Activated naive CD4-positive, alpha-beta T cell (primary cell): ENCODE measurements at places on chromosomes 2 and 18.

GRCh38 chr2:73939419-73939818 is 12.7 kb downstream of the DGUOK start:
- no peak for DNase-seq

DNA sequence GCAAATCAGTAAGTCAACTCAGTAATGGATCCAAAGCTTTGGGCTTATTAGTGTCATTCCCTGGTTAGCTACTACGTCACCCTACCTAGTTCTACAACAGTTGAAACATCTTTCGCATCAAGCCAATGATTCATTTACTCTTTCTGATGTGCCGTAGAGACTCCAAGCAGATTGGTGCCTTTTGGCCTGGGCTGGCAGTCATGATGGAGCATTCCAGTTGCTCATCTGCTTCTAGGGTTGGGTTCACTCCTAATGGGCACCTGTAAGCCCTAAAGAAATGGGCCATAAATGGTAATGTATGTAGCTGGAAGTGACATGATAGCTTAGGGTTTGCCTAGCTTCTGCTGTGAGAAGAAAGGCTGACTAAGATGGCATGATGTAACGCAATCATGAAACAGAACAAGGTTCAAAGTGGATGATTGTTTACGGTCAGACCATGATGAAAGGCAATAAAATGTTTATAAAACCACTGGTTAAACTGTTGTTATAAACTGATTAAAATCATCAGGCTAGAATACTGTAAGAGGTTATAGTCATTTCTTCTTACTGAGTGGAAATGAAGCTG is 20.4 kb upstream of the CCL20 start:
- DNase-seq, result no peak

DNA sequence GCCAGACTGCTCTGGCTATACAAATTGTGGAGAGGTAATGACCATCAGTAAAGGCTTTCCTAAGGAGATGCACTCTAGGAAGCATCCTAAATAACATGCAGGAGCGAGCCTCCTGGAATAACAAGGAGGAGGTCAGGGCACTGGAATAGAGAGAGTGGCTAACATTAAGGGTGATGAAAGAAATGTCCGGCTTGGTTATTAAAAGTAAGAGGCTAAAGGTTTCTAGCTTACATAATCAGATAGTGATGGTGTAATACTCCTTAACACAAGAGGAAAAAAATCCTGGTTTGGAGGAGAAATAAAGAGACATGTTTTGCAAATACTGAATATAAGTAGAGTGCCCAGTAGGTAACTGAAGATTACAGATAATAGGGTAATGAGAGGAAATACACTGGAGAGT is 365.7 kb downstream of the ZEB2 start:
- no peak for DNase-seq

- no peak for DNase-seq
These were observed 62.8 kb upstream of the HDAC4 start for GRCh38 chr2:239463541-239464165.

- DNase-seq, result no peak
These were observed 117.7 kb upstream of the SETBP1 start for GRCh38 chr18:44562986-44563385.

DNA sequence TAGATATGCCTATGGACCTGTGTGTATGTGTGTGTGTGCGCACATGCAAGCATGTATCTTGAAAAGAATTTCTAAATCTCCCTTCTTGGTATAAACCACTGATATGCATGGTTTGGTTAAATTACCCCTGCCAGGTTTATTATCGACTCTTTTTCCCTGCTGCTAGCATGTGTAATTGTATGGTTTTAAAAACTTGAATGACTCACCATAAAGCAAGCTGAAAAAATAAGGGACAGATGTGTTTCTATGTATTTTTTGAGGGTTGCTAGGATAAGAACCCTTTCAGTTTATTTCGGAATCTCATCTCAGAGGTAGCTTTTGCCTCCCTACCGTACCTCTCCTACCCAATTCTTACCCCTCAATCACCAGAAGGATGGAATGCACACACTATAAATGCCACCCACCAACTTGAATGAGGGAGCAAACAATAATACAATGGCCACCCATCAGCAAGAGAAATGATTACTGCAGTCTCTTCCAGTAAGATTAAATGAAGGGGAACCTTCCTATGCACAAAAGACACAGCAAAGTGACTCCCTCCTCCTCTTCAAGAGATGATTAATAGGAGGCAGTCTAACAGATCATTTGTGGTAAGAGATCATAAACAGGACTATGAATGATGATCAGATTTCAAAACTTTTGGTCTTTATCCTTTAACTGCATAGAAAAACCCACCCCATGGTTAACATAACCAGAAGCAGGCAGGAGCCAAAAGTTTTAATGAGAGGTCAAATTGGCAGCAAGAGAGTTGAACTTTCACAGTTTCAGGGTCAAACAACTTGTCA is 357.2 kb downstream of the SATB2 start:
- no peak for DNase-seq

DNA sequence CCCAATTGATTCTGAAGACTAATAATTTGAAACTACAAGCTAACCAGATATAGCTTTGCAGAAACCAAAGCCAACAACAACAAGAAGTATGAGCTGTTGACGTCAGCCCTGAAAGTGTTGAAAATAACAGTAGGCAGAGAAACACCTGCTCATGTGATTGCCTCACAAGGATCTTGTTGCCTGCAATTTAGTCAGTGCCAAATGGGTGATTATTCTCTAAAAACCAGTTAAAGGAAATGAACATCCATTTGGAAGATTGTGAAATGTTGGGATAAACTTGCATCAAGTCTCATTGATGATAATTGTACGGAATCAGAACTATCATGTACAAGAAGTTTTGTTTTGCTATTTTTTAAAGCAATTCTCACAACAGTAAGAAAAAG is 2.8 kb downstream of the CYTIP start:
- DNase-seq, result no peak

GRCh38 chr2:13821255-13821880 is 811.1 kb upstream of the LRATD1 start:
- no peak for DNase-seq
